ENCODE measurements at places on chromosomes 3 and 15. TPM values are rescaled to one million over a fixed set of nuclear protein-coding genes. Genes with fewer than 3 reads are reported as not detected.
A peak's percentile ranks its signal among the peaks of the same experiment; 100 is the strongest.

The ULK3 gene
- 57.6 TPM for total RNA-seq

DNA sequence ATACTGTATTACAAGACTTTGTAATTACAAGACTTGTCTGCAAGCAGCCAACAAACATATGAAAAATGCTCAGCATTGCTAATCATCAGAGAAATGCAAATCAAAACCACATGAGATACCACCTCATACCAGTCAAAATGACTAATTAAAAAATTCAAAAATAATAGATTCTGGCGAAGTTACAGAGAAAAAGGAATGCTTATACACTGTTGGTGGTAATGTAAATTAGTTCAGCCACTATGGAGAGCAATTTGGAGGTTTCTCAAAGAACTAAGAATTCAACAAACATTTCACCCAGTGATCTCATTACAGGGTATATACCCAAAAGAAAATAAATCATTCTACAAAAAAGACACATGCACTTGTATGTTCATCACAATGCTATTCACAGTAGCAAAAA lies 617.5 kb upstream of the CCDC54 start:
- no peak for DNase-seq

- DNase-seq: no peak
These were observed 11.4 kb upstream of the RAB8B start for GRCh38 chr15:63178034-63178433.

The EPHA6 gene
- not detected for total RNA-seq

GRCh38 chr3:2937055-2937454 lies 173.1 kb downstream of the IL5RA start:
- DNase-seq: no peak

GRCh38 chr15:58469432-58470353 lies 37.9 kb downstream of the LIPC start:
- no peak for DNase-seq

GRCh38 chr3:27044931-27045481 lies 324.2 kb downstream of the NEK10 start:
- DNase-seq: no peak

The CACNA2D2 gene
- total RNA-seq: 0.63 TPM

DNA sequence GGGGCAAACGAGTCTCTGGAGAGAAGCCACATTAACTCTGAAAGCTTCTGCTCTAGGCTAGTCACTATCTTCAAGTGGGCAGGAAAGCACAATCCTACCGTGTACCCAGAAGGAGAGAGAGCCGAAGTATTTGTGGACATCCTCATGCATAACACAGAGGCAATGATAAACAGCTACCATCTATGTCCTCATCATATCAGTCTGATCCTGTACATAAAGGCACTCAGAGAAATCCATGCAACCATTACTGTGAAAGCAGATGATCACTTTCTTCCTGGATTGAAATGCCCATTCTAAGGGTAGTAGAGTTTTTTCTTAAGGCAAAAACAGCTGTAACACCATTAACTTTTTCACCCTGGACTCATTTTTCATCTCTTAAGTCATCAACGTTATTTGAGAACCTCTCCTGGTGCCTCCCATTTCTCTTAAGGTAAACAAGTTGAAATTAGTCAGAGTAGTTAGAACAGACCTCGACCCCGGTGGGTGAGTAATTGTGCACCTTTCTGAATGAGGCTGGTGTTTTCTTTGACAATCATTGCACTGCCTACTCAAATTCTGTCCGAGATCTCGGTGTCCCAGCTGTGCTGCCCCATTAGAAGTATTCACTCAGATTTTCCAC lies 327.4 kb downstream of the SHQ1 start:
- peak; percentile 87 for DNase-seq

GRCh38 chr15:65812916-65813315 lies 20.8 kb upstream of the DENND4A start:
- DNase-seq: no peak

DNA sequence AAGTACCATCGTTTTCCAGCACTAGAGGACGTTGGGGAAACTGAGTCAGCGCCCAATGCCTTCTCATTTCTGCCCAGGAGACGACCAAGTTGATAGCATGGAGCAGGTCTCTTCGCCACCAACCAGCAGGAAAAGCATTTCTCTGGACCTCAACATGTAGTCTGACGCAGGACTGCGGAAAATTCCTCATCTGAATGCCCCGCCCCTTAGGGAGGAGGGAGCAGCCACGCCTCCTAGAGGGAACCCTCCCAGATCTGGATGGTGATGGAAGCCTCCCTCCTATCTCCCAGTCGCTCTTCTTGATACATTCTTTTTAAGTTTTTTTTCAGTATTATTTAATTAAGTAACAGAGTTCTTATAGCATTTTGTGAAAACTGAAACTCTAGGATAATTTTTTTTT lies 17.4 kb upstream of the MINDY4B start:
- DNase-seq: no peak

The MESP1 gene
- total RNA-seq: 6.7 TPM

The INKA1 gene
- total RNA-seq: 1.2 TPM

DNA sequence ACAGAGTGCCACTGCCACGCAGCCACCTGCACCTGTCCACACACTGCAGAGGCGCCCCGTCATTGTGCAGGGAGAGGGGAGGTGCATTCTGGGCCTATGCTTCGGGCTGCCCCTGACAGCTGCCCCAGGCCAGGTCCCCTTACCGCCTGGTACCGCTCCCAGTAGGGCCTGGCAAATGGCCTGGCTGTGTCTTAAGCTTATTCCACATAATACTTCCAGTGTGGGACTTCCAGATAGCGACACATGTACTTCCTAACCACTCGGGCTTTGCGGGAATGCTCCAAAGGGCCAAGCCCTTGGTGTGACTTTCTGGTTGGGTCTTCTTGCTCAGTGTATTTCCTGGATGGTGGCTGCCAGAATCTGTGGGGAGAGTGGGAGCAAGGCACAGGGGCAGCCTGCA lies 254.3 kb upstream of the CHRNA7 start:
- DNase-seq: no peak

DNA sequence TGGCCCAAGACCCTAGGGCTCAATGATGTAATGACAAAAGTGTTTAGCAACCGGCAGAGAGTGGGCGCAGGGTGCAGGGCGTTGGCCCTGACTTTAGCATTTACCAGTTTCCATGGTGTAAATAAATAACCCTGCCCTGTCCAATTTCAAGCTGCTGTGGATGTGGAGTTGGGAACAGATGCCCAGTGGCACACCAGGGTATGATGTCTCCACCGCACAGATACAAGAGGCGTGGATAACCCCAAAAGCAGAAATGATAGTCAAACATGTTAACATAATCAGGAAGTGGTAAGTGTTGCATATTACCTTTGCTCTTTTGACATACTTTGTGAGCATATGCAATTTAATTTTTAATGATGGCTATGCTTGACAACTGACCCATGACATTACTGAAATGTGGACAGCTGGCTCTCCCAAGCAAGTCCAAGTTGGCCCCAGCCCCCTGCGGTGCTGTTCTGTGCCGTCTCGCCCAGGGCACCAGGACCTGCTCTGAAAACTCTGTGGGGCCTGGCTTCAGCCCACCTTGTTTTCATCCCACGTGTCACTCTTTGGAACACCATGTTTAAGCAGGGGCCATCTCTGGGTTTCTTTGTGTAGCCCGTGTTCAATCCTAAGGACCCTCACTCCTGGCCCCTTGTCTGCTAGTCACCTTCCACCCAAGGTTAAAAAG lies 10.8 kb upstream of the ANPEP start:
- DNase-seq: no peak

DNA sequence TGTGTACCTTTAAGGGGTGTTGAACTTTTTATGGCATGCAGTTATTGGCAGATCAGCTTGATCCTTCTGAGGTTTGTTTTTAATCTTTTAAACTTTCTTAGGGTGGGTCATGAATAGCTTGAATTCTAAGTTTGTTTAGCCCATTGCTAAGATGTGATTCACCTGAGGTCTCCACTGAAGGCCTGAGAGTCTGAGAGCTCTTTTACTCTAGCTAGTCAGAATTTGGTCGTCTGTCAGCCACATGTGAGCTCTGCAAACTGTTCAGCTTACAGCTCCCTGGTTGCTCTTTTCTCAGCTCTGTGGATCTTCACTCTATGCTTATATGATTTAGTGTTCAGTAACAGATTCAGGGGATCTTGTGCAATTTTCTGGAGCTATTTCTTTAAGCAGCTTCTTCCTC lies 161.3 kb downstream of the ABHD5 start:
- DNase-seq: no peak

The WWTR1 gene
- total RNA-seq: 1.2 TPM

GRCh38 chr3:149283401-149283800 lies 50.0 kb downstream of the TM4SF18 start:
- no peak for DNase-seq

The CDCP1 gene
- total RNA-seq: 0.48 TPM

DNA sequence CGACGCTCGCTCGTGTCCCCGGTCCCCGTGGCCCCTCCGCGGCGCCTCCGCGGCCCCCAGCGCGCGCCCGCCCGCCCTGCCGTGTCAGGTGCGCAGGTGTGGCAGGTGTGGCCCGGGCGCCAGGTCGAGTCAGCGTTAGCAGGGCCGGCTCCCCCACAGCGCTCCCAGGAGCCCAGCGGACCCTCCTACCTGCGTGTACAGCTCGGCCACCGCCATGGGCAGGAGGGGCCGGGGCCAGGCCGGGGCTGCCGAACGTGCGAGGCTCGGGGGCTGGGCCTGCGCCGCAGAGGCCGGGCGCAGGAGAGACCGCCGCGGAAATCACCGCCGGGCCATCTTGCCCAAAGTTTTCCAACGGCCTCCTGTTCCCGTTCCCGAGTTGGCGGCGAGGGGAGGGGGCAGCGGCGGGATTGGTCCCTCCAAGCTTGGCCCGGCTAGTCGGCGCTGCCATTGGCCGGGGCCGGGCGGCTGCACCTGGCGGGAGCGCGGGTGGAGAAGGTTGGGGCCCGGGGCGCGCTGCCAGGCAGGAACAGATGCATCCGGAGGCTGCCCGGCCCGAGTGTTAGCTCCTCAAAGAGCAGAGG lies at the start of gene MYO5C:
Gene MYO5C (minus strand): TSS at position 384 of the 581 bp plus-strand sequence. CDS start 168 bp downstream, at position 216.
- peak; percentile 23 for DNase-seq

- DNase-seq: no peak
These were observed 964 bp upstream of the NCKIPSD start for GRCh38 chr3:48686538-48687219.

- DNase-seq: no peak
These were observed 30.9 kb downstream of the ITPR1 start for GRCh38 chr3:4523710-4524698.

The MOBP gene
- not detected for total RNA-seq

- no peak for DNase-seq
These were observed 62.0 kb downstream of the LMCD1 start for GRCh38 chr3:8563597-8563996.

The MINDY2 gene
- total RNA-seq: 8.0 TPM

The TUSC7 gene
- total RNA-seq: not detected

All from activated CD4-positive, alpha-beta memory T cell treated with anti-CD3 and anti-CD28 coated beads for 36 hours (primary cell).